ENCODE measurements at places on chromosomes 1 and 21.

DNA sequence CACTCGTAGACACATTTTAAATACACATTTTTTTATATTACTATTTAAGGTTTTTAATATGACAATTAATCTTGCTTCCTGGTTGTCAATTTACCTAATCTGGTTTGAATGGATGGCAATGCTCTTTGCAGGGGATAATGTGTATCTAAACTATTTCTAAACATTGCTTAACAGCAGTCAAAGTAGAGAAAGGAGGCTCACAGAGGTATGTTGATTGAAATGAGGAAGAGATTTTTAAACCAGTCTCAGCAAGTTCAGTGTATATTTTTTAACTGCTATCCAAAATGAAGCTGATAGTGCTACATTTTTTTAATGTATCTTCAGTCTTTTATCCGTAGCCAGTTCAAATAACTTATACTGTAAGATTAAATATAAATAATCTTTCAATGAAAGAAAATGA is 17.4 kb downstream of the FMO1 start:
- no peak for DNase-seq

- peak; percentile 8 for DNase-seq
These were observed 131.8 kb upstream of the NGF start for GRCh38 chr1:115469703-115470476.

- no peak for DNase-seq
These were observed 218.1 kb upstream of the L1TD1 start for GRCh38 chr1:61976566-61976965.

GRCh38 chr1:112998592-112999235 is 42.7 kb upstream of the SLC16A1 start:
- DNase-seq: no peak

GRCh38 chr1:207858806-207859205 is 52.1 kb downstream of the CD34 start:
- DNase-seq: no peak
